ENCODE measurements at places on chromosomes 13 and 19.

DNA sequence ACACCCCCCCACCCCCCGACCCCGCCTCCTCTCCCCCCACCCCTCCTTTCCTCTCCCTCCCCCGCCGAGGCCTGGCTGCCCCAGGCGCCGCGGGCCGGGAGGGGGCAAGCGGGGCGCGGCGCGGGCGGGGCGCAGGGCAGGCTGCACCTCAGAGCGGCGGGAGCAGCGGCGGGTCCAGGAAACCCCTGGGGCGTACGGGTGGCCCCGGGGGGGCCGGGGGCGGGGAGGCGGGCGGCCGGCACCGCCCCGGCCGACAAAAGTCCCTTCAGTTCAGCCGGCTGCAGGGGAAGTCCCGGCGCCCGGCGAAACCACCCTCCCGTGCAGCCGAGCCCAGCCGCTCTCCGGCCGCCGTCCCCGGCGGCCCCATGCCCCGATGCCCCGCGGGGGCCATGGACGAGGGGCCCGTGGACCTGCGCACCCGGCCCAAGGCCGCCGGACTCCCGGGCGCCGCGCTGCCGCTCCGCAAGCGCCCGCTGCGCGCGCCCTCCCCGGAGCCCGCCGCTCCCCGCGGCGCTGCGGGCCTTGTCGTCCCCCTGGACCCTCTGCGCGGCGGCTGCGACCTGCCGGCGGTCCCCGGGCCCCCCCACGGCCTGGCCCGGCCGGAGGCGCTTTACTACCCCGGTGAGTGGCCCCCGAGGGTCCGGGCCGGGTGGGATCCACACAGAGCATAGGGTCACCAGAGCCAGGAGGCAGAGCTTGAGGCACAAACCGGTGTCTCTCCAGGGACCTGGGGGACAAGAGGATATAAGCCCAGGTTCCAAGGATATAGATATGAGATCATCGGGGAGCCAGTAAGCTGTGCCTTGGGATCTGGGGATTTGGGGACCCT is at the start of gene BCL3:
TSS of gene BCL3 (plus strand) at position 283 of the 829 bp plus-strand sequence. CDS start at position 366, 83 bp downstream.
- DNase-seq: peak; percentile 83

- DNase-seq: no peak
These were observed 226.6 kb upstream of the EDNRB start for GRCh38 chr13:78145276-78145675.

GRCh38 chr19:3914199-3914598 is 18.7 kb upstream of the NMRK2 start:
- DNase-seq: no peak

GRCh38 chr13:104954210-104954609 is 1581.3 kb downstream of the EFNB2 start:
- DNase-seq: no peak

DNA sequence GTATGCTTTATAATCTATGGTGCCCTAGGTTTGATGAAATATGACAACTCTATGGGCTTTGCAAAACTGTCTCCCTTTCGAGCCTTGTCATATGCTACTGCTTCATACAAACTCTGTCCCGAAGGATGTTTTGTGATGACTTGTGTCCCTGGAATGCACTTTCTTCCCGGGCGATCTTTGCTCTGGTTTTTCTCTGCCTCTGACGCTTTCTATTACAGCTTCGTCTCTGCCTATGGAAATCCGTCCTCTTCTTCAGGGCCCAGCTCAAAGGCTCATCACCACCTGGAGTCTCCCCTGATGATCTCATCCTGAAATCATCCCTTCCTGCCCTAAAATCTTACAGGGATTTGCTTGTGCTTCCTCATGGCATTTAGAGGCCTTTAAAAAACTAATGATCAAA is 191.5 kb upstream of the KL start:
- no peak for DNase-seq

DNA sequence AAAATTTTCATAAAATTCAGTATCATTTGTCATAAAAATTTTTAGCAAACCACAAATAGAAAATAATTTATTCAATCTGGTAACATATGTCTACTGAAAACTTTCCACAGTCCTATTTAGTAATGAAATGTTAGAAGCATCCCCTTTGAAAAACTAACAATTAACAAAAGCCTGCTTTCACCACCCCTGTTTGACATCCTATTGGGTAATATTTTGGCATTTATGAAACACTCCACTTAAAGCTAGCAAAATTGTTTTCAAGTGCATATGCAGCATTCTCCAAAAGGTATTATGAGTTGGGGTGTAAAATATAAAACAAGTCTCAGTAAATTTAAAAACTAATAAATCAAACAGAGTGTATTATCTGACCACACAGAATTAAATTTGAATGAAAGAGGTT is 189.4 kb downstream of the NBEA start:
- DNase-seq: no peak

DNA sequence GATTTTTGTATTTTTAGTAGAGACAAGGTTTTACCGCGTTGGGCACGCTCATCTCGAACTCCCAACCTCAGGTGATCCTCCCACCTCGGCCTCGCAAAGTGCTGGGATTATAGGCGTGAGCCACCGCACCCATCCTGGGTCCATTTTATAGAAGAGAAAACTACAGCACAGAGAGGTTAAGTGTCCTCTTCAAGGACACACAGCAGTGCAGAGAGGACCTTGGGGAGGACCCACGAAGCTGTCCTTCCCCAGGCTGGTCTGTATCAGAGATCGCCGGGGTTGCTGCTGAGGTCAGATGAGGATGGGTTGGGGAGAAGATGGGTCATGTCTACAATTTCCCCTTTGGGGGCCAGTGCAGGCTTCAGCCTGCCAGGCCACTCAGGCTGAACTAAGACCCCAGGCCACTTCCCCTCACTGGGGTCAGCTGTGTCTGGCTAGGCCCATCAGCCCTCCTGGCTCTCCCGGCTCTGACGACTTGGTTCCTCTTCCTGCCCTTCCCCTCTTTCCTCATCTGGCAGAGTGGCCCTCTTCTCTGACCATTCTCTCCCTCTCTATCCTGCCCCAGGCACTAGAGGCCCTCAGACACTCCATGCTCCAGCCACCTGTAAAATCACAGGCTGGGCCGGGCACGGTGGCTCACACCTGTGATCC is 9.6 kb downstream of the MYO1F start:
- DNase-seq: no peak
